SK-N-SH treated with all-trans-retinoic acid at 6 μM for 48 hours (cell line): ENCODE measurements at places on chromosomes 5 and 9.
A peak's percentile ranks its signal among the peaks of the same experiment; 100 is the strongest.

- ATAC-seq = peak; percentile 44
Observed at GRCh38 chr5:175873088-175873454, 1.7 kb downstream of the CPLX2 start.

DNA sequence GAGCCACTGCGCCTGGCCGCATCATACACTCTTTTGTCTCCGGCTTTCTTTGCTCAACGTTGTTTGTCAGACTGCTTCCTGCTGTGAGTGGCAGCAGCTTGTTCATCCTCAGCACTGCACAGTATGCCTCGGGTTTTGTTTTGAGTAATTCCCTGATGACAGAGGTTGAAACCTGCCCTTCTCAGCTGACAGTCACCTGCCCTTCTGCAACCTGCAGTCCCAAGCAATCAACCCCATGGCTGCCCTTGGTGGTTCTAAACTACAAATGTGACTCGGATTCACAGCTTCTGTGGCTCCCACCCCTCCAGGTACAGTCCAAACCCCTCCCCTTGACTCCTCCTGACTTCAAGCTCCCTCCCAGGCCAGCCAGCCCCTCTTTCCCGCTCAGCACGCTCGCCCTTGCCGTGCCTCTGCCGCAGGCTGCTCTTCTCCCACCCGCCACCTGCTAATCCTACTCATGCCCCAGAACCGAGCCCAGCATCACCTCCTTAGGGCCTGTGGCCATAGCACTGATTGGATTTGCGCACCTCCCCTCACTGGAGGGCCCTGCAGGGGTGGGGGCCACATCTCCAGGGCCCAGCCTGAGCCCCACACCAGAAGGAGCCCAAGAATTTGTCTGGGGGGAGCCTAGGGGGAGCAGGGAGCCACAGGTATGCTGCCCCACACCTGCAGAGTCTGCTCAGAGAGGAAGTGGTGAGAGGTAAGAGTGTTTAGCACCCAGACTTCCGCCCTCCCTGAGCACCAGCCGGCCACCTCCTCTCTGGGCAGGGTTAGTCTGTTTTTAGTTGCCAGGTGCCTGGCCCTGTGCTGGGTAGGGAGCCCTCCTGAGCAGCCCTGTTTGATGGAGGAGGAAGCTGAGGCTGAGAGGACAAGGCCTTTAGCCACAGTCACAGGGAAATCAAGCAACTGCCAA is 10.1 kb downstream of the EEIG1 start:
- ATAC-seq = no peak

GRCh38 chr5:167280111-167280510 is 1011.3 kb upstream of the WWC1 start:
- no peak for ATAC-seq

DNA sequence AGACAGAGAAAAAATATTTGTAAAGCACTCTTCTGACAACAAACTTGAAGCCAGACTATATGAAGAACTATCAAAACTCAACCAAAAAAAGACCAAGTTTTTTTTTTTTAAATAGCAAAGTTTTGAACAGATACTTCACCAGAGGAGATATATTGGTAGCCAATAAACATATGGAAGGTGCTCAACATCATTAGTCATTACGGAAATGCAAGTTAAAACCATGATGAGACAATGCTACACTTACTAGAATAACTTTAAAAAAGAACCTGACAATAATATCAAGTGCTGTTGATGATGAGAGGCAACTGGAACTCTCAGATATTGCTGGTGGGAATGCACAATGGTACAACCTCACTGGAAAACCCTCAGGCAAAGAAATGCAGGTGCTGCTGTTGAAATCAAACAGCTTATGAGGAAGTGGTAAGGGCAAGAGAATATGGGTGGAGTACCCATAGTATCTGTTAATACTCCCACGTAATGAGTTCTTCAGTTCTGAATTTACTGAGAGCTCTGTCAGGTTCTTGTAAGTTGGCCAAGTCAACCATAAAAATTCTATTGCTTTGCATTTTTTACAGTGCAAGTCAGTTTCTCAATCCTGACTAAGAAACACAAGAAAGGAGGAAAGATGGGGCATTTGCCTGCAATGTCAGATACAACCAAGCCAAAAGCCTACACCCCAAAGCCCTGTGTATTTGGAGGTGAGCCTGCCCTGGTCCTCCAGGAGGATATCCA is 87.3 kb upstream of the GNAQ start:
- ATAC-seq = no peak

DNA sequence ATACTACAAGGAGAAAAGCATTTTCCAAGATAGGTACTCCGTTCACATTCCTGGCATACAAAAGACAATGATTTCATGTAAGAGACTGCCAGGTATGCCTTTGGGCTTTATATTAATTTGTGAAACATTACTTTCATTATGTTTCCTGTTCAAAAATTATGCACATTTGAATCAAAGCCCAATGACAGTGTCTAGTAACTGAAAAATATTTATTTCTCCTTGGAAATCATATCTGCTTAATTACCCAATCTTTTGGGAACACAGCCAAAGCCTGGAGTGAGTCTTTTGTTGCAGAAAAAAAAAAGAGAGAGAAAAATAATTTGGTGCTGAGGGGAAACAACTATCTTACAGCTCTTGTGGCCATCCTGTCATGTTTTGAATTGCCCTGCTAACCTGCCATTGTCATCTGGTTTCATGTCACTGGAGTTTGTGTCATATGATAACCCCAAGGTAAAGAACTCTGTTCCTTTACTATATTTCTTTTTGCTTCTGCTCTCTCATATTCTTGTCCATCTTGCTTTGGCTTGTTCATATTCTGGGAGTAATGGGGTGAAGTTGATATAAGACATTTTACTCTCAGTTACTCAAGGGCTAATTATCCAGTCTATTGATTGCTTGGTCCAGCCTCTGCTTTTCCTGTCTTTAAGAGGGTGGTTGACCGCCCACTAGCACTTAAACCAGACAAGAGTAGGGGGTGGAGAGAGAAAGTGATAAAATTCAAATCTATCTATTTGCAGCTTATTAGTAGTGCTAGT is 238.3 kb upstream of the NUDT12 start:
- ATAC-seq = no peak

- peak; percentile 85 for ATAC-seq
Observed at GRCh38 chr5:127492854-127493738, 24.3 kb upstream of the PRRC1 start.

DNA sequence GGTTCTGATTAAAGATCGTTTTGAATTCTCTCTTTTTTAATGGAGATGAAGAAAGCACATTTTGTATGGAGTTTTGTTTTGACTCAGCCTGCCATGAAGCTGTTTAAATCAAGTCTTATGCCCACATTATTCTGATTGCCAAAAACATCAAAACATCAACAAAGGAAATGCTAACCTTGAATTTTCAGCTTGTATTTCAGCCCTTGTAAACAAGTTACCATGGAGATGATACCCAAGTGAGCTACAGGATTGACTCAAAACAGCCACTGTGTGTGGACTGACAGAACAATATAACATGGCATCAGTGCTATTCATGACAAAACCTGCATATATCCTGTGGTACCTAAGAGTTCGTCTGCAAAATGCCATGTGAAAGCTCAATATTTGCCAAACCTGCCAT is 1581.0 kb downstream of the MAT2B start:
- no peak for ATAC-seq

- no peak for ATAC-seq
Observed at GRCh38 chr5:140259500-140259899, 43.4 kb downstream of the PFDN1 start.

DNA sequence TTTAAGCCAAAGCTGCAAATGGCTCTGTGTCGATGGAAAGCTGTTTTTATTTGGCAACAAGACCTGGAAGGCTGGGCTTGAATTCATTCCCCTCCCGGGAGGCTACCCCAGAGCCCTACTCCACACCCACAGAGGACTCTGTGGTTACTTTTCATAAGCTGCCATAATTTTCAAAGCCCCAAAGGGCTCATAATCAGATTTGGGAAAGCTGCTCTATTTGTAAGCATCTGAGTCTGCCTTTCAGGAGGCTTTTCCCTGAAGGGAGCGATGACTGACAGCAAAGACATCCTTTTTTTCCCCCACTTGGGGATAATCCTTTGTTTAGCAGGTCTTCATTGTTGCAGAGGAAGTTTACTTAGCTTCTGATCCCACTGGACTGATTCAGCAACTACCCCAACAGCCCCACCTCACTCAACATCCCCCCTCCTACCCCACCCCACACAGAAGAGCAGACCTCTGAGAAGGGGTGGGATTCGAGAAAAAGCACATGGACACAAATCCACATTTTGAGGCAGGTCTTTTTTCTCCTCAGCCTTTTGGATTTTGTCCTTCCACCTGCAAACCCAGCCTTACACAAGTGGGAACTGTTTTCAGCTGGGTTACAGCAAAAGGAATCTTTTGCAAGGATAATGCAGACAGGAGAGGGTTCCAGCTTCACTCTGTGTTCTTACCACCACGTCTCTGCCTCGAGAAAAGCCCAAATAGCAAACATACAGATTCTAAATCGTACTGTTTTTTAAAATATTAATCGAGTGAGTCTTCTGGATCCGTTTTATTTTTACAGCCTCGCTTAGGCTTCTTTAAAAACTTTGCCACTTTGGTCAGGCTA is 244.4 kb upstream of the TUT7 start:
- ATAC-seq = no peak

DNA sequence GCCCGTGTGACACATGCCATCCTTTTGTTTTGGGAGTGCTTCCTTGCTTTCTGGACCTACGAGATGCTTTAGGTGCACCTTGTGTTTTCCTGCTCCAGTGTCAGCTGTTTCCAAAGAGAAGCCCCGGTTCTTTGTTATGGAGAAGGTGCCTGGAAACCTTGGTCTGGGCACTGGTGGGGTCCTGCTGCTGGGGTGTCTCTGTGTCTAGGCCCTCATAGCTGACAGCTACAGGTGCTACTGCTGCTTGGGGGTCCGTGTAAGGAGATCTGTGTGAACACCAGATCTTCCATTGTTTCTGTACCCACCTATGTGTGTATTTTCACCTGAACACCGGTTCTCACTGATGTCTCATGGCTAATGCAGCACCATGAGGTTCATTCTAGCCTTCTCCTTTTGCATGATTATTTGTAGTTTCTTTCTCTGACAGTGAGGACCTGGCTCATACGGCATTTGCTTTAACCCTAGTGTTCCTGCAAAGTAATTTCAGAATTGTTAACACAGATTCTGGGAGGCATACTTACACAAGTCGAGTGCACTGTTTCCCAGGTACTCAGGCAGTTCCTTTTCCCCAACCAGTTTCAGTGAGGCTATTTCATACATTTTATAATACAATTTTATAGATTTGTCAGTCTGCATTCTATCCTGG is 13.2 kb upstream of the FAM120AOS start:
- no peak for ATAC-seq

- ATAC-seq = no peak
Observed at GRCh38 chr9:13529321-13530104, 250.0 kb upstream of the MPDZ start.

GRCh38 chr5:101385276-101385675 is 482.2 kb upstream of the ST8SIA4 start:
- ATAC-seq = no peak

- ATAC-seq = no peak
Observed at GRCh38 chr9:9846557-9846956, 766.2 kb downstream of the PTPRD start.

- ATAC-seq = no peak
Observed at GRCh38 chr5:25099538-25099937, 454.8 kb upstream of the CDH10 start.

DNA sequence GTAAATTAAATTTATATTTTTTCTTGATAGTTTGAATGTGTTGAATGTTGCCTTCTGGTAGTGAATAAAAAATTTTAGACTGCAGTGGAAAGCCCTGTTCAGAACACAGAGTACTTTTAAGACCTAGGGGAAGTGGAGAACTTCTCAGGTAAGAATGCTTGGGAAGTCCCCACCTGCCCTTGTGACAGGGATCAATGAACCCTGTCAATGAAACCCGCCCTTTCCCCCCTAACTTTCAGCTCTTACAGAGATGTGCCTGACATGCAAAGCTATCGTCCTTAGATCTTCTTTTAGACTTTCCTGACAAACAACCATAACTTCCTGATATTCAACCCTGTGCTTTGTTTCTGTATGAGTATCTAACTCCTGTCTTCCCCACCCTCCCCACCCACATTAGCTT is 562.7 kb downstream of the TLE4 start:
- no peak for ATAC-seq

DNA sequence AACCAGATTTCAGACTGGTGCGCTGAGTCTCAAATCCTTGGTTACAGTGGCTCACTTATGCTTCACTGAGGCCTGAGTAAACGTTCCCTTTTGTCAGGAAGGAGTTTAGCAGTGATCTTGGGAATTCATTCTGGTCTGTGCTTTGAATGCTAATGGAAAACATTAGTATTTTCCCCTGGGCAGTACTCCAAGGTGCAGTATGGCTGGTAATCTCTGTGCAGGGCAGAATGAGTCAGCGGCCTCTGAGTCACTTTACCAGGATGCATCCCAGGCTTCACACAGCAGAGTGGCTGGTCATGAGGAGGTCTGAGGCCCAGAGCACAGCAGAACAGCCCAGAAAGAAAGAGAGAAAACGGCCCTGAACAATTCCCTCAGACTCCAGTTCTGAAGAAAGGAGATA is 54.0 kb downstream of the PCA3 start:
- ATAC-seq = peak; percentile 100

- peak; percentile 43 for ATAC-seq
Observed at GRCh38 chr9:131657940-131658339, 81.9 kb downstream of the RAPGEF1 start.

- peak; percentile 80 for ATAC-seq
Observed at GRCh38 chr5:156359476-156359875, 32.5 kb downstream of the SGCD start.

DNA sequence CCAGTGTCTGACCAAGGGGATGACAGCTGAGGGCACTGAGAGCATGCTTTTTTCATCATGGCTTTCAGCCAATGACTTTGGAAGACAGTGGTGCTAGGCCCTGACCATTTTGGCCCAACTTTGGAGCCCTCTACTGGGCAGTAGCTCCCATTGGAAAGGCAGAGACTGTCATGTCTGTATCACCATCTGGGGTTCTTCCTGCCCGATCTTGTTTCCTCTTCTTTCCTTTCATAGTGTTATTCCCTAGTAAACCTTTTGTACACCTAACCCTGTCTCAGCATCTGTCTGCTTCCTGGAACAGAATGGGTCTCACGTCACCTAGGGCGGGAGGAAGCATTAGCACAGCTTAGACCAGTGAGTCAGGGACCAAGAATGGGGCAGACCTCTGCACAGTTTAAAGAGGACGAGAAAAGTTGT is 97.4 kb upstream of the MAST4 start:
- ATAC-seq = no peak

- ATAC-seq = no peak
Observed at GRCh38 chr9:72888067-72888466, 64.8 kb downstream of the ALDH1A1 start.

DNA sequence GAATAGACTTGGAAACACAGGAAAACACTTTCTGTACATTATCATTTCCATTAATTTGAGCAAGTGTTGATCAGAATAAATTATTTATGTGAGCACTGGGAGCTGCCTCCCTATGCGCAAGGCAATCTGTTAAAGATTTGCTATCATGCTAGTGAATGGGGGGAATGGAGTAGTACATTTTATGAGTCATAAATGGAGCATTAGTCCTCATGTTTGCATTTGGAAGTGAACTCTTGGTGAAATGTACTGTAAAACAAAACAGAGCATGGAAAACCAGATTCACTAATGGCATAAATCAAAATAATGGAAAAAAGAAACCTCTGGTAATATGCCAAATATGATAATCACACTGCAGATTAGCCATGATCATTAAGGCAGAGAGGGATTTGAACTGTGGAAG is 40.5 kb upstream of the TMC1 start:
- peak; percentile 66 for ATAC-seq

GRCh38 chr5:20555034-20555433 is 567.0 kb upstream of the CDH18 start:
- peak; percentile 72; the same call in 2 of the 3 replicates for ATAC-seq
